Cerebellar cortex (tissue), 1 donor: ENCODE measurements at places on chromosomes 13 and 19.

- DNase-seq, result no peak
Measured at GRCh38 chr19:16888629-16889365, at the start of gene F2RL3. Gene F2RL3 (plus strand): TSS chr19:16888999. CDS start chr19:16889190, 191 bp downstream.

DNA sequence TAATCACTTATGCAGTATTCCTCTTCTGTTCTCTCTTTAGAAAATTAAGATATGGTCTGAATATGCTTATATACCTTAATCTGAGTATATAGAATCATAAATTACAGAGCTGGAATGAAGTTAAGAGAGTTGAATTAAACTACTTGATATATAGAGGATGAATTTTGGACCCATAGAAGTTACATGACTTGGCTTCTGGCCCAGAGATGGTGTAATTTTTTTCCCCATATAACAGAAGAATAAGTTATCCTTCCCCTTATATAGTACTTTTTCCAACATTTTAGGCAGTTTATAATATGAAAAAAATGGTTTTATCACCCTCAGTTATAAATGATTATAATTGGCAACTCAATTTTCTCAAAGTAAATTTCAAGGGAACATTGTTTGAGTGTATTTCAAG, 616.3 kb downstream of the TBC1D4 start:
- no peak for DNase-seq

DNA sequence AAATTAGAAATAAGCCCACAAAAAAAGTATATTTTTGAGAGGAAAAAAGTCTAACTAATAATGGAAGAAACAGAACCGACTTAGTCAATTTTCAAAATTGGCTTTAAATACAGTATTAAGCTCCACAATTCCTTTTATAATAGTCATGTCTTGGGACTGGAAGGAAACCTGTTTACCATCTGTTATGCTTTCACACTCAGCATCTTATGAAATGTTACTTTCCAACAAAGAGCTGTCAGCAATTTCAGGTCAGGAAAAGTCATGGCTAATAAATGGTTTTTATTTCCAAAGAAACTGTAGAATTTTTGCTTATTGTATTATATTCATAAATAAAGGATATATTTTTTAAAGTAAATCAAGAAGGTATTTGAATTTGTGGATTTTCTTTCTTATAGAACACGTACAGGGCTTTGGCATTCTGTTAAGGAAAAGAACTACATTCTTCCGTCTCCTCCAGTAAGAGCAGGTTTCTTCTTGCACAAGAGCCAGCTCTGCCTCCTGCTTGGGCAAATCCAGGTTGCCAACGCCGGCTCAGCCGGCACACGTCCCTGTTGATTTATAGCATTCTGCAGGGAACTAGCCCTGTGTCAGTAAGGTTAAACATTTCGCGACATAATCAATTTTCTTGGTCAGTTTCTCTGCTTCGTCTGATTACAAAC, 52.9 kb upstream of the GPR12 start:
- DNase-seq, result peak; percentile 44

- DNase-seq, result peak; percentile 81
Measured at GRCh38 chr19:38949580-38950367, 19.0 kb downstream of the MRPS12 start.

- no peak for DNase-seq
Measured at GRCh38 chr19:36049080-36049698, 4.9 kb downstream of the THAP8 start.

DNA sequence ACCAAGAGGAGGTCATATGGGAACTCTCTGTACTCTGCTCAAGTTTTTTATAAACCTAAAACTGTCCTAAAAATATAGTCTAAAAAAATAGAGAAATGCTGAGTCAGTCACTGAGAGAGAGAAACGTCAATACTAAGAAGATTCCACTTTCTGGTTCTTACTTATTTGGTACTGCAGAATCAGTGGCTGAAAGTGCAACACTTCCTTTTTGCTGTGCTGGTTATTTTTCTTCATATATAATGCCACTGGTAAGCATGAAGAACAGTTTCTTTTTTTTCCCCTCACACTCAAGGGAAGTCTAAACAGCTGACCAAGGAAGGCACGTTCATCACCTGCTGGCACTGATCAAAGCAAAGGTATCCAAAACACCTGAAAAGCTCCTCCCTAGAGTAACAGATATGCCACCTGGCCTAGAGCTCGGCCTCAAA, 44.3 kb upstream of the N4BP2L1 start:
- DNase-seq, result no peak

GRCh38 chr19:58400916-58401839, 5.7 kb downstream of the RNF225 start:
- DNase-seq, result peak; percentile 99

- no peak for DNase-seq
Measured at GRCh38 chr19:34481861-34482379, 362 bp downstream of the WTIP start.

GRCh38 chr19:48866692-48867091, 1.7 kb downstream of the PLEKHA4 start:
- no peak for DNase-seq

- no peak for DNase-seq
Measured at GRCh38 chr19:13057744-13058143, 44.9 kb downstream of the LYL1 start.

DNA sequence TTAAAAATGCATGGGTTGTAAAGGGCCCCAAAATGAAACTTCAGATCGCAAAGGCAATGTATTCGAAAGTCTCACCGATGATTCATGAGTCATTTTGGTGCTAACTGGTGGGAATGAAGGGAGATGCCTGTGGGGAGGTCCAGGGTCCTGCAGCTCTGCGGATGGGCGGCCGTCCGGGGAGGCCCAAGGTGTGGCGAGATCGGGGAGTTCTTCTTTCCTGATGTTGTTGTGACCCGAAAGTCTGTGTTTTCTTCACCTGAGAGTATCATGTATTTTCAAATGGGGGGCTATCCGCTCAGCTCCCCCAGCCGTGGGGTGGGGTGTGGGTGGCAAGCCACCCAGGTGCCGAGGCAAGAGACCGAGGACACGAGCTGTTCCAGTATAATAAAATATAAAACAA, 36.5 kb downstream of the TFDP1 start:
- no peak for DNase-seq
